ENCODE measurements at places on chromosomes 4 and X.

- DNase-seq = no peak
These were observed 48.8 kb downstream of the PPP2R2C start for GRCh38 chr4:6423575-6423974.

GRCh38 chrX:11739776-11740175 is 18.3 kb upstream of the MSL3 start:
- DNase-seq = no peak

DNA sequence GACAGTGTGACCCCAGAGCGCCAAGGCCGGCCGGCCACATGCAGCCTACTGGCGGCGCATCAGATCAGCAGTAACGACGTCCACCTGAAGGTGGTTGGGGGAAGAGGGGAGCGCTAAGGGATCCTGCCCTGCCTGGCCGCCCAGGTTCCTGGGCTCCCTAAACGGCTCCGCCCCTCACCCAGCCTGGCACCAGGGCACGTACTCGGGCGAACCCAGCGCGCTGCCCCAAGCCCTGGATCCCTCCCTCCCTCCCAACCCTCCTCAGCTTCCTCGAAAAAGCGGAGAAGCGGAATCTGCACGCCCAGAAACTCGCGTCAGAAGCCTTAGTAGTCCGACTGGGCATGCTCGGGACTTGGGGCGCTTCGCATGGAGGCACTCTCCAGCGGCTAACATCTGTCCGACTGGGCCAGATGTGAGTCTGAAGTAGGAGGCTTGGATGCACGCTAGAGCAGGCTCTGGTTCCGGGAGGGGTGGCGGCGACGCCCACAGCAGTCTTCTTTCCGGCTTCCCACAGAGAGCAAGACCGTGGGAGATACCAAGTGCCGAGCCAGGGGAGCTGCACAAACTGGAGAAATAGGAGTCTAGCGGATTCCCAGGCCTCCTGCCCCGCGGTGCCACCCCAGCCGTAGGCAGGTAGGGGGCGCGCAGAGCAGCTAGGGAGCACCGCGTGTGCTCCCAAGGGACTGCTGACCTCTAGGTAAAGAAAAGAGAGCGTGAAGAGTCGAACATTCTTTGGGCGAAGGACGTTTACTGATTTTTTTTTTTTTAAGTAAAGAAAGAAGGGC is 114.3 kb upstream of the TEX13C start:
- DNase-seq = no peak

- DNase-seq = no peak
These were observed 42.3 kb downstream of the TRIM2 start for GRCh38 chr4:153246446-153247115.

DNA sequence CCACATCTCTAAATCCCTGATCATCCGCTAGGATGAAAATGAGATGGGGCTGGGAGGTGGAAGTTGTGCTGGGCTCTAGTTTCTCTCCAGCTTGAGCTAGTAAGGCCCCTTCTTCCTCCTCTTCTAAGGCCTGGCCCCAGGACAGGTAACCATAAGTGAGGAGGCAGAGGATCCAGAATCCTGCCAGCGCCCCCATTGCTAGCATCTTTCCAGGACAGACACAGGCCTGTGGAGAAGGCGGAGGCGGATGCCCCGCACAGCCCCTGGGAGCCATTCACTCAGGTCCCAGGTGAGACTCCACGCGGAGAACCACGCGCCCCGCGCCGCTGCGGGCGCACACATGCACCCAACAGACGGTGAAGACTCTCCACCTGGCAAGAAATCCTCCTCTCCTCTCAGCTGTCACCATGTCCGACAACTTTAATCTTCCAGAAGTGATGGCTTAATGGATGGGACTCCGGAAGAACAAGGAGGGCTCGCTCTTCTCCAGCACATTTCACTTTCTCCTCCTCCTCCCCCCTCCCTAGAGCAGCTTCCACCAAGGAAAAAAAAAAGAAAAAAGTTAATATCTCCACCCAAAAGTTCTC is 793 bp downstream of the ARSJ start:
- no peak for DNase-seq

GRCh38 chr4:154490583-154491340 is 837 bp downstream of the DCHS2 start:
- no peak for DNase-seq

DNA sequence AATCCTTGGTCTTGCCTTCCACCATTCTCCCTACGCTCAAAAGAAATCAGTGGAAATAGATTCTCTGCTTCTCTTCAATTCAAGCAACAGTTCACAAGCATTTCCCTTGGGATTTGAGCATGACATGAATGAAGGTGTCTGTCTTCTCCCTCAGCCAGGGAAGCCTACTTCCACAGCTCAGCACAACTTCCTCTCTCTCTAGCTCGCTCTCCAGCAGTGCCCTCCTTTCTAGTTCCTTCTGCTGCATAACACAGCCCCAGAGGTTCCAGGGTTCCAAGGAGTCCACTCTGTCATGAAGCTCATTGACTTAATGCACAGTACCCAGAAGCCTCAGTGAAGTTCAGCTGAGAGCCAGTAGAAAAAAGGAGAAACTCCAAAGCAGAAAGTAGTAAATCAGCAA is 81.3 kb downstream of the PLS3 start:
- no peak for DNase-seq

DNA sequence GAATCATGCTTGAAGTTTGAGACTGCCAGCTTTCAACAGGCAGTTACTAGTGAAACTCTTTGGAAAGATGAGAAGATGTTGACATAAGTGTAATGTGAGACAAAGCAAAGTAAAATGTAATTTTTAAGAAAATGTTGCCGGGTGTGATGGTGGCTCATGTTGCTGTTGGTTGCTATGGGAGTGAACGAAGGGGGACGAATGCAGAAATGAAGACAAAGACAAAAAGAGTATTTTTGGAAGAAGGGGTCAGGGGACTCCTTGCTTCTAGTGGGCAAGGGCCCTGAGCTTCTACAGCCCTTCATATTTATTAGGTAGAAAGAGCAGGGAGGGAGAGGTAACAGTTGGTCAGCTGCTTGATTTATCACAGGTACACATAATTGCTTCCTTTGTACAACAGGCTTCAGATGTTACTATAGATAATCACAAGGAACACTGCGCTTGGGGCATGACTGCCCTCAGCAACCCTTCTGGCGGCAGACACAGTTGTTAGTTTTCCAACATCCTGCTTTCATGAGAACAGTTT is 11.9 kb upstream of the UGDH start:
- no peak for DNase-seq

GRCh38 chr4:59068722-59069418 is 1958.7 kb upstream of the IGFBP7 start:
- no peak for DNase-seq

- no peak for DNase-seq
These were observed 241.1 kb downstream of the ANTXR2 start for GRCh38 chr4:79831701-79832514.

DNA sequence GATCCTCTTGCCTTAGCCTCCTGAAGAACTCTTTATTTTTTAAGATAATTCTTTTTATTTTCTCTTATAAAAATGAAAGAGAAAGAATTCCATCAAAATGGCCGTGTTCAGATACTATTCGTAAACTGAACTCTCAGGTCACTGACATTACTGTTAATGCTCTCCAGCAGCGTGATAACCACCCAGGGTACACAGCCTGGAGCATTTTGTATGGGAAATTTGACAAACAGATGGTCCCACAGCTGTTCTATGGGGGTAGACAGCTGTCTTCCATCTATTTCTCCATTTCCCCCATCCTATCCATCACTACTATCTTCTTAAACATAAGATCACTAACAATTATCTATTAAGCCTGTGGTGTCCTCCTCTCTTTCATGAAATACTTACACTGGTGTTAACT is 47.8 kb downstream of the SYNPO2 start:
- no peak for DNase-seq

Data from NCI-H1092 (cell line).